ENCODE measurements at places on chromosomes 12 and 14. TPM values are rescaled to one million over a fixed set of nuclear protein-coding genes. Genes with fewer than 3 reads are reported as not detected.

GRCh38 chr12:63093711-63094110, 57.3 kb downstream of the AVPR1A start:
- no peak for DNase-seq

GRCh38 chr14:44112774-44113460, 394.2 kb downstream of the FSCB start:
- no peak for DNase-seq

GRCh38 chr12:49870501-49871262, 27.8 kb upstream of the BCDIN3D start:
- no peak for DNase-seq

GRCh38 chr14:82421286-82421685, 887.6 kb upstream of the SEL1L start:
- DNase-seq: no peak

DNA sequence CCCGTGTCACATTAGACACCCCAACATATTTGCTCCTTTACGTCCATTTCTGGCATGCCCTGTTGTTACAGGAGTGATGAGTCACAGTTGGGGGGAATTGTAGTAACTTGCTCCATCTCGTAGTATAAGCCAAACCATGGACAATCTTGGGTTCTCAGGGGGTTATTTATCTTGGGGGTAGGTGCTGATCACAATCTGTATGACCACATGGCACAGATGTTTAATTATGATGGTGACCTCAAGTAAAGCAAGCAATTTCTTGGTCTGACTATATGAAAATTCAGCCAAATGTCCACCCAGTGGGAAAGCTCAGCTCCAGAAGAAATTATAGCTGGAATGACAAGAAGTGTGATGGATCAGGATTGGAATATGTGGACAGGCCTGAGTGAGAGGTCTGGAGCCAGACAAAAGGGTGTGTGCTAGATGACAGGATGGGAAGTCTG, 32.1 kb upstream of the STON2 start:
- DNase-seq: peak; percentile 25

GRCh38 chr12:52423661-52424500, 10.3 kb downstream of the KRT75 start:
- no peak for DNase-seq

GRCh38 chr14:104075530-104076151, 9.9 kb upstream of the ASPG start:
- DNase-seq: no peak

- peak; percentile 14 for DNase-seq
Observed at GRCh38 chr12:67151886-67152285, 117.3 kb upstream of the CAND1 start.

DNA sequence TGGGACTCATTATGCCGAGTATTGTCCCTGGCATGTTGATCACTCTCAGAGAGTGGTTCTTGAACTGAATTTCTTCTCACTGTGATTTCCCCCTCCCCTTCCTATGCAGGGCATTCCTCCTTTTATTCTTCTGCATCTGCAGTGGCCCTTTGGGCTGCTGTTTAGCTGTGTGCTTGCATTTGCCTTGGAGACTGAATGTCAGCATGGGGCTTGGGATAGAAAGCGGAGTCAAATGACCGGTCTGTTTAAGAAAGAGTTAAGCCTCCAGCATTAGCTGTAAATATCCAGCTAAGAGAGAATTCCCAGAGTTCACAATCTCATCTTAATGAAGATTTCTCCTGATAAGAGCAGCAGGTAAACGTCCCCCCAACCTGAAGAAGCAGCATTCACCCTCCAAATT, 65.6 kb upstream of the RMST start:
- DNase-seq: no peak

GRCh38 chr14:99612071-99612737, 8.2 kb upstream of the CCDC85C start:
- no peak for DNase-seq

DNA sequence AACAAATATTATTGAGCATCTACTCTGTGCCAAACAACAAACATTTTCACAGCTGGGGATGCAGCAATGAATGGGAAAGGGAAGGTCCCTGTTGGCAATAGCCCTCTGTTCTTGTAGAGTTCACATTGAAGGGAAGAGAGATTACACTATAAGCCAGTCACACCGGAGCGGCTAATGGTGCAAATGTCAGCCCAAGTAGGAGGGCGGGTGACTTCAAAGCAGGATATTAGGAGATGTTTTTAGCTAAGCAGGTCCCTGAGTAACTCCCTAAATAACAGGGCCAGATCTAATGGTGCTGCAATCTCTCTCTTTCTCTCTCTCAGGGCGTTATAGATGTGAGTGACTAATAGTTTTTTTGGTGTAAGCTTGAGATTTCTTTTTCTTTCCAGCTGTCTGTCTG, 30.7 kb downstream of the FLVCR2 start:
- DNase-seq: no peak

DNA sequence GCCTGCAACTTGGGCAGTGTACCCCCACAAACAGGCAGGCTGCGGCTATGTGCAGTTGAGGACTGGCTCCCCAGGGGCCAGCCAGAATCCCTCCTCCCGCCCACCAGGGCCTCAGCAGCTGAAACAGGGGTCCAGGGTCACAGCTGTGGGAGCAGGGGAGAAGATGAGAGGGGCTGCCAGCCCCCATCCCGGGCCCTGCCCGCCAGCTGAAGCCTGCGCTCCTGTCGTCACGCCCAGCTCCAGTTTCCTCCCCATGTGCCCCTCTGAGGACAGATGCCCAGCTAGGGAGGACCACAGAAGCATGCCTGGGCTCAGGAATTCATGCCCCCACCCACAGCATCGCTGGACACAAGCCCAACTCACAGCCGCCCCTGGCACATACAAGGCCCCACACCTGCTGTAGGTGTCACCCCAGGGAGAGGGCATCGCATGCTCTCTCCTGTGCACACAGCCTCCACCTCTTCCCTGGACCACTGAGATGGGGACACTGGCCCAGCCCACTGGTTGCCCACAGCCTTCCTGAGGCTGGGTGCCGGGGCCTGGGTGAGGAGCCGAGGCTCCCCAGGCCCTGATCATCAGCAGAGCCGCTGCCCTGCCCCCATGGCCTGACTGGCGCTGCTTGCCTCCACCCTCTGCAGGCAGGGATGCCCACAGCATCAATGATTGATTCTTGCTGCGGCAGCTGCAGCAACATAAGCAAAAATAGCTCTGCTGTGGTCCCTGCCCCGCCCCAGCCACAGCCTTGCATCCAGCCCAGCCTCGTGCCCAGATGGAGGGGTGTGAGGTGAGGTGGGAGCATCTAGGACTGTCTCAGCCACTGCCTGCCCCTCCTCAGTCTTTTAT, 3.7 kb upstream of the CLBA1 start:
- no peak for DNase-seq

DNA sequence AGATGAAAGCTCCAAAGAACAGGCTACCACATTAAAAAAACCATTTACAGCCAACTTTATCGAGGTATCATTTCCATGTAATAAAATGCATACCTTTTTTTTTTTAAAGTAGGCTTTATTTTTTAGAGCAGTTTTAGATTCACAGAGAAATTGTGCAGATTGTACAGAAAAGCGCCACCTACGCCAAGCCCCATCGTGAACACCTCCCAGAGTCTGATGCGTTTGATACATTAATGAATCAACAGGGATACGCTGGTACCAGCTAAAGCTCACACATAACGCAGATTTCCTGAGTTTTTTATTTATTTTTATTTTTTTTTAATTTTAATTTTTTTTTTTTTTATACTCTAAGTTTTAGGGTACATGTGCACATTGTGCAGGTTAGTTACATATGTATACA, 129.9 kb downstream of the KIF26A start:
- no peak for DNase-seq

GRCh38 chr12:75781532-75782046, 250.0 kb downstream of the PHLDA1 start:
- DNase-seq: no peak

DNA sequence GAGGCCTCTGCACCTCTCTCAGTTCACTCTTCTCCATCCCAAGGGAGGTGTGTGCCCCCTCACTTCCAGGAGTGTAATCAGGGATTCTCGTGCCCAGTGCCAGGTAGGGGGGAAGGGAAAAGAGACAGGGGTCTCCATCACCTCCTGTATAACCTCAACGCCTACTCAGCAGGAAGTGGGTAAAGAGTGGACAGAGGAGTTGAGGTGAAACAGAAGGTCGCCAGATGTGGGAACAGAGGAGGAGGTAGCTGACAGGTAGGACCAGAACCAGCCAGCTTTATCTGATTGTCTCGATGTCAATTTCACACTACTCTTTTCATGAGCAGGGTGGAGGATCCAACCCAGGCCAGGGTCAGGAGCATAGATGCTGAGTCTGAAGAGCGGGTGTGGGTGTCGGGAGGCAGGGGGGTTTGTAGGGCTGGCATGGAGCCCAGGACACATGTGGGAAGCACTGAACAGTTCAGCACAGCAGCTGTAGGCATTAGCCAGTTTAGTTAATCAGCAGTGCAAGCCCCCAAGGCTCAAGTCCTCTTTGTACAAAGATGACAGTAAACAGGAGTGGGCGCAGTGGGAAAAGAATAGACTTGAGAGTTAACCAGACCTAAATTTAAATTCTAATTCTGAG, 213.5 kb downstream of the PELI2 start:
- no peak for DNase-seq

DNA sequence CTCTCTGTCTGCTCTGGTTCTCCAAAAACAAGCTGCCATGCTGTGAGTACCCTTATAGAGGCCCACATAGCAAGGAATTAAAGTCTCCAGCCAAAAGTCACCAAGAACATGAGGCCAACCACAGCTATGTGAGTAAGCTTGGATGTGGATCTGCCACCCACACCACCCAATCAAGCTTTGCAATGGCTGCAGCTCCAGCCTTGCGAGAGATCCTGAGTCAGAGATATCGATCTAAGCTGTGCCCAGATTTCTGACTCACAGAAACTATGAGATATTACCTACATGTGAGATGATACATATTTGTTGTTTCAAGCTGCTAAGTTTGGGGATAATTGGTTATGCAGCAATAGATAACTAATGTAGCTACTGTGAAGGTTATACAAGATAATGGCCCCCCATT, 15.5 kb upstream of the TMEM233 start:
- DNase-seq: no peak

GRCh38 chr12:91680864-91681263, 464.8 kb downstream of the BTG1 start:
- DNase-seq: no peak

DNA sequence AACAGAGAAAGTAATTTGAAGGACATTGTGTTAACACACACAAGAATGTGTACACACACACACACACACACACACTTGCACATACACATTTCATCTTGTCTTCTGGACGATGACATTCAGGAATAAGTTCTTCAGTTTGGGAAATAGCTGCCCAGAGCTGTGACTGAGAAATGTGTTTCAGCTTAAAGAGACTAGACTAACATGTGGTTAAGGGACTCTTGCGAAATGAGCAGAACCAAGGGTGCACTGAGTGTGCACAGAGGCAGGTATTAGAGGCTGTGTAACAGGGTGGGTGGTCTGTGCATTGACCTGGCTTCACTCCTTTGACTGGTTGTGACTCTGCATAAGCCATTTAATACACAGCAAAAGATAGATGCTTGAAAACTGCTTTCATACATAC, 29.4 kb upstream of the KCNA5 start:
- no peak for DNase-seq

DNA sequence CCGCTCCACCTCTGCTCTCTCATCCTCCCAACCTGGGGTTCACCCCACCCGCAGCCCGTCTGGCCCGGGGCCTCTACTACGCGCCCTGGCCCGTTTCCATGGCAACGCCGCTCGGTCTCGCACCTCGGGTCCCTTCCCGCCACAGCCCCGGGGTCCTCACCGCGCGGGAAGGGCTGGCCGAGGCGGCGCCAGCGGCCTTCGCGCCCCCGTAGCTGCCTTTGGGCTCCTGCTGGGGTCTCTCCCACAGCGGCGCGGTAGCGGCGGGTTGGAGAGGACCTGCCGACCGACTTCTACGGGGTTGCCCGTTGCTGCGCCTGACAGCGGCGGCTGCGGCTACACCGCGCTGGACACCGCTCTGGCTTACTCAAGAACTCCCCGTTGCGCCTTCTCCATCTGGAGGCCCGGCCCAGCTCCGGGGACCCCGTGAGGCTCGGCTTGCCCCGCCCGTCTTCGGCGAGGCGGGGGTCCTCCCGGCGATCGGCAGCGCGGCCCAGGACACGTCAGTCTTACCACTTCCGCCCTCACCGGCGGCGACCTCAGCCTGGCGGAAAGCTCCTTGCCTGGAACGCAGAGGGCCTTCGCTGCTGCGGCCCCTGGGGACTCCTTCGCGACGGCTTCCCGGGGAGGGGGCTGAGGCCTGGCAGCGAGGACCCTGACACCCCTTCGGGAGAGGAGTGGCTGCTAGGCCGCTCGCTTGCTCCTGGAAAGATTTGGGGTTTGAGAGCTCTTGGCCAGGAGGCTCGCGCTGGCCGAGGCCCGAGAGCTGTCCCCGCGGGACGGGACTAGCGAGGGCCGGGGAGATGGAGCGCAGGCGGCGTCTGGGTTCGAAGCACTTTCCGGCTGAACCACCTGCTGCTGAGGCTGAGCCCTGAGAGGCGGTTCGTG, at the start of gene TM9SF1:
TSS of gene TM9SF1 (minus strand) at position 256 of the 885 bp plus-strand sequence. CDS start 422 bp downstream, outside the sequence.
- peak; percentile 93 for DNase-seq

GRCh38 chr12:57906821-57907220, 34.5 kb upstream of the ATP23 start:
- no peak for DNase-seq

GRCh38 chr12:54526812-54527630, 22.4 kb upstream of the PDE1B start:
- peak; percentile 31 for DNase-seq

DNA sequence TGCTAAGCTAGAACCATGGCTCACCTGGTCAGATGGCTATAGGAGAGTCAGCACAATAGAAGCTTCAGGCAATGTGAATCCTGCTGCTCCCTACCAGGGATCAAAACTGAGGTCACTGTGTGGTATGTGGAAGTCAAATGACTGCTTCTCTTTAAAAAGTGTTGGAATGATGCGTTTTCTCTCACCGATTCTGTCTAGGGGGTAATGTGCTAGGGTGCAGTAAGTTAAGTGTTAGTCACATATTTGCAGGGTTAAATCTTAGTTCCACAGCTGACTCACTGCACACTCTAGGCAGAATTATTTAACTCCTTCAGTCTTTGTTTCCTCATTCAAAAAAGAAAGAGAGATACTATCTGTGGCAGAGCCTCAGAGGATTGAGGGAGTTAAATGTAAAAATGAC, 696.6 kb downstream of the DIO2 start:
- no peak for DNase-seq

- DNase-seq: peak; percentile 43
Observed at GRCh38 chr14:56342494-56342942, 224.3 kb downstream of the PELI2 start.

ERP27 gene
- polyA plus RNA-seq: 0.32 TPM

GPR137C gene
- polyA plus RNA-seq: 2.4 TPM

PPM1H gene
- polyA plus RNA-seq: 3.7 TPM

ABCC9 gene
- polyA plus RNA-seq: 84.5 TPM

COL2A1 gene
- 6.6 TPM for polyA plus RNA-seq

GRIN2B gene
- polyA plus RNA-seq: 0.01 TPM

RTN1 gene
- 2.4 TPM for polyA plus RNA-seq

TSPAN8 gene
- polyA plus RNA-seq: 1.3 TPM

RBMS2 gene
- polyA plus RNA-seq: 17.8 TPM

CMTM5 gene
- polyA plus RNA-seq: 1.6 TPM

TSPAN11 gene
- 5.9 TPM for polyA plus RNA-seq

CD69 gene
- 0.74 TPM for polyA plus RNA-seq
